ENCODE measurements at places on chromosomes 4 and X. TPM values are rescaled to one million over a fixed set of nuclear protein-coding genes. Genes with fewer than 3 reads are reported as not detected.
A peak's percentile ranks its signal among the peaks of the same experiment; 100 is the strongest.

The RNF150 gene
- 0.99 TPM for total RNA-seq

The CYSLTR1 gene
- total RNA-seq: not detected

The ZNF81 gene
- 6.1 TPM for total RNA-seq

GRCh38 chr4:85126991-85127591, 160.6 kb upstream of the WDFY3 start:
- no peak for DNase-seq

DNA sequence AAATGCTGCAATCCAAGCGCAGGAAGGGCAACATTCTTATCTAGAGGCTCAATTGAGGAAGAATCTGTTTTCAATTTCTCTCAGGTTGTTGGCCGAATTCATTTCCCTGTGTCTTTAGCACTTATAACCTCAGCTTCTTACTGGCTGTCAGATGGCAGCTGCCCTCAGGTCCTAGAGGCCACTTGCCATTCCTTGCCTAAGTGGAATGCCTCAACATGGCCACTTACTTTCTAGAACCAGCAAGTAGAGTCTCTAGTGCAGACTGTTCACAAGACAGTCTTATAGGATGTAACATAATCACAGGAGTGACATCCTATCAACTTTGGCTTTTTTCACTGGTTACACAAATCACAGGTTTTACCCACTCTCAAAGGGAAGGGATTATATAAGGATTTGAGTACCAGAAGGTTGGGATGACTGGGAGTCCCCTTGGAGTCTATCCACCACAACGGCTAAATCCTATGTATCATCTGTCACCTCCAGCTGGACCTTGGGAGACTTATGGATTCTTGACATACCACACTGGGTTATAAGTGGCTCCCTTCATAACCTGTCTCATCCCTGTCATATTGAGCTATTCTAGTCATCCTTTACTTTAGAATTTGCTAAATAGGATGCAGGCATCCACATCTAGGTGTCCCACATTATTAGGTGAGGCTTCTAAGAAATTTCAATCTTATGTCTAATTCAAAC, 297.9 kb upstream of the CTSO start:
- no peak for DNase-seq

GRCh38 chr4:105990933-105991332, 95.7 kb downstream of the NPNT start:
- peak; percentile 72 for DNase-seq

GRCh38 chr4:109559625-109559982, 442 bp upstream of the MCUB start:
- no peak for DNase-seq

- DNase-seq: no peak
These were observed 902.6 kb downstream of the C4orf33 start for GRCh38 chr4:129998436-129999150.

GRCh38 chrX:136045008-136045407, 59.8 kb downstream of the SLC9A6 start:
- DNase-seq: no peak

DNA sequence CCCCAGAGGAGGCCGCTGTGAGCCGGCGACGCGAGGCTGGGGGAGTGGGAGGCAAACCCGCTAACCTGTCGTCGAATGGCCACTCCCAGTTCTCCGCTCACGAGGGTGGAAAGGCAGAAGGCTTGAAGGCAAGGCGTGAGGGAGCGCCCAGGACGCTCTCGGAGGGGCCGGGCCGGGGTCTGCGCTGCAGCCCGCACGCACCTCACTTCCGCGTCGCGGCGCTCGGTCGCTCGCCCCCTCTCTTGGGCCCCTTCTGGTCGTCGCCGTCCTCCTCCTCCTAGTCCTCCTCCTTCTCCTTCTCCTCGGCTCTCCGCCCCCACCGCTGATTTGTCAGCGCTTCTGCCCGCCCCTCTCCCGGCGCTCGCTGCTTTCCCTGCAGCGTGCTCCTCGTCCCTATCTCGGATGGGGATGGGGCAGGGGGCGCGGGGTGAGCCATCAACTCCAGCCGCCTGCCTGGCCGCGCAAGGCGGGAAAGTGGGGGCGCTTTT, at the start of gene SNCA:
TSS of gene SNCA (minus strand) at position 265 of the 488 bp plus-strand sequence. CDS start 1,494 bp downstream, outside the sequence.
- no peak for DNase-seq

GRCh38 chr4:168699224-168699878, 202.5 kb downstream of the PALLD start:
- DNase-seq: no peak
